Stimulated activated naive CD4-positive, alpha-beta T cell (primary cell): ENCODE measurements at places on chromosomes 7 and 10.
A peak's percentile ranks its signal among the peaks of the same experiment; 100 is the strongest.

GRCh38 chr10:70132098-70133029, at the start of gene AIFM2:
AIFM2 (minus strand) TSS chr10:70132825; CDS start chr10:70124084, 8,741 bp downstream.
- DNase-seq = no peak

GRCh38 chr7:108537229-108537628, 11.3 kb upstream of the PNPLA8 start:
- no peak for DNase-seq

DNA sequence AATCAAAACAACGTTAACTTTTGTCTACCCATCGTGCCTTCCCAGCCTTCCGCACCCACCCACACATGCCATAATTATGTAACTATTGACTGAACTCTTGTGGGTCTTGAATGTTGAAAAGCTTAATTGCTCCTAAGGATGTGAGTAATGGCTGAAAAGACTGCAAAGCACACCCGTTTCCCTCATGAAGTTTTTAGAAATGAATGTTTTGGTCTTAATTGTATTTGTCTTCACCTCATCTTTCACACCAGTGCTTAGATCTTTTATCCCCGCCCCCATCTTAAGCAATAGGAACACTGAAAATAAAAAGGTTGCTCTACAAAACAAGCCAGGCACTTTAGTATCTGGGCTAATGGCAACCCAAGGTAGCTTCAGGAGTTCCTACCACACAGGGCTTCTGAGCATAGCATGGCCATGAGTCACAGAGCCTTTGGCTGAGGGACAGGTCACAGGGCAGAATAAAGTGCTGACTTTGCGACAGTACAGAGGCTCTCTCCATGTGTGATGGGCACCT, 690.5 kb downstream of the PARD3 start:
- no peak for DNase-seq

DNA sequence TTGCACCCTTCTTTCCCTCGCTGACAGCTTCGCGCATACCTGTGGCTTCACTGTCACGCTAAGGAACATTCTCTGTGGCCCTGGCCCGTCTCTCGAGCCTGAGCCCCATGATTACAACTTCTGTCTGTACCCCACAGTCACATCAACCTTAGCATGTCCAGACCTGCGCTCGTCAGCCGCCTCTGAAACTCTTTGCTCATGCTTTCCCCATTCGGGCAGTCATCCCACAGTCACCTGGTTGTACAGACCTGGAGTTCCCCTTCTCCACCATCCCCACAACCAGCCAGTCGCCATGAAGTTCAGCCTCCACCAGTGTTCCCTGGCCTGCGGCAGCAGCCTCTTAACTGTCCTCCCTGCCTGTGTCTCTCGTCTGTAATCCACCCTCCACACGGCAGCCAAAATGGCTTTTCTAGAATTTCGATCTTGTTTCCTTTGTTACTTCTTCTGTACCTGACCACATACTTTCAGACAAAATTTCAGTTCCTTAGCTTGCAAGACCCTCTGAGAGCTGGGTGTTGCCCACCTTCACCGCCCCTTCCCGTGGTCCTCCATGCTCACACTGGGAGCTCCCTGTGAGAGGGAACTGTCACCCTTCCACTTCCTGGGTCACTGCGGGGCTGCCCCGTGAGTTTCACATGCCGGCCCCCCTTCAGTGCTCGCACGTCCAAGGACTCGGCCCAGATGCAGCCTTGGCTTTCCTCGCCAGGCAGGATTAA, 229.2 kb downstream of the CELF2 start:
- DNase-seq = no peak

GRCh38 chr10:108956149-108956548, 967.2 kb downstream of the XPNPEP1 start:
- DNase-seq = no peak

DNA sequence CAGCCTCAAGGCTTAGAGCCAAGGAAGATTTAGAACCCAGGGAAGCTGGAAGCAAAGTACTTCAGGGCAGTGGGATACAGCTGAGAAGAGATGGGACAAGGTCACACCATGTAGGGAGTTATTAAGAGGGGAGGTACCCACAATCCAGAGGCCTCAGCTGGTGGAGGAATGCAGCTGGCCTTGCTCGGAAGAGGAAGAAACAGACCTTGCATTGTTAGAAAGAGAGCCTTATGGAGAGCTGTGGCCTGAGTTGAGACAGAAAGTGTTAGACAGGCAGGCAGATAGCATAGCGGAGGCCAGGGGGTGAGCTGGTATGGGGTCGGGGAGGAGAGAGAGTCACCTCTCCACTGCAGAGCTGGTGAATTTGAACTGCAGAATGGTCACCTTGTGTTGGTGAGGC, 173.1 kb downstream of the JCAD start:
- DNase-seq = no peak

GRCh38 chr10:18664841-18665478, 5.7 kb downstream of the ARL5B start:
- no peak for DNase-seq

- peak; percentile 22 for DNase-seq
Measured at GRCh38 chr10:43304687-43305333, 37.9 kb upstream of the RASGEF1A start.

DNA sequence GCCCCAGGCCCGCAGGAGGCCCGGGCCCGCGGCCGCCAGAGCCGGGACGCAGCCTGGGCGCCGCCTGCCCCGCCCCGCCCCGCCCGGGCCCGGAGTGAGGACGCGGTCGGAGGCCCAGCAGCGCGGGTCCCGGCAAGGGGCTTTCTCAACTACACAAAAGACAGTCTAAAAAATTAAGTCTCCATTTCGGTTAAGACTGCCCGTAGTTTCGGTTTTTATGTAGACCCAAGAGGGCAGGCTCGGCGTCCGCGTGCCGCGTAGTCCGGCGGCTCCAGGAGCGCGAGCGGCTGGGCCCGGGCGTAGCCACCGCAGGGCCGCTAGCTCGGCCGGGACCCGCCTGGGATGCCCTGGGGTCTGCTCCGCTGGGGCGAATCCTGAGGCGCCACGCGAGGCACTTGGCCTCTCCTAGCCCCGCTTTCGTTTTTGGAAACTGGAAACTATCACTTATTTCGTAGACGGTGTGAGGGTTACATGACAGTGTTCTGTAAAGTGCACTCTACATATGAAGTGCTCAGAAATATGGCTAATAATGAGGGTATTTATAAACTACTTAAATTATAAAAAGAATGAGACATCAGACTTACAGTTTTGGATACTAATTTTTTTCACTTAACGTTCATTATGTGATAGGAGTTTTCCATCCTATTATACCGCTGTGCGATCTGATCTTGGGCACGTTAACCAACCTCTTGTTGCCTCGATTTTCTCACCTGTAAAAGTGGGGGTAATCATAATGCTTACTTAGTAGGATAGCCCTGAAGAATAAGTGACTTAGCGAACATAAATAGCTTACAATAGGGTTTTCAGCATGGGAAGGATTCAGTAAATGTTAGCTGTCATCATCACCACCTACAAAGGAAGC, 573 bp downstream of the BLVRA start:
- DNase-seq = peak; percentile 30

GRCh38 chr10:13195016-13195415, 33.7 kb downstream of the MCM10 start:
- DNase-seq = no peak

DNA sequence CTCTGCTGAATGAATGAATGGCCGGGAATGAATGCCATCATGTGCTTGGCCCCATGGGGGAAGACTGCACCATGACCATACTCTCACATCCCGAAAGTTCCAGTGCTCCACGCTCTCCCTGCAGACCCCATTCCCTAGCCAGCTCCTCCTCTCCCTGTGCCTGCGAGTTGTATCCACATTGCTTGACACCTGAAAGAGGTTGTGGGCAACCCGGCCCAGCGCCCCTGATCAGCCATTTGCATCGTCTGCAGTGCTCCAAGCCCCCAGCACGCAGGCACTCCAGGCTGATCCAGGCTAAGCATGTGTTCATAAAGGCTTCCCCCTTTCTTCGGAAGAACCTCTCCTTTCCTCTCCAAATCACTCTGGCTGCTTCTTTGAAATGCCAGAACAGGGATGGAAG, 354.4 kb upstream of the MKI67 start:
- DNase-seq = no peak

DNA sequence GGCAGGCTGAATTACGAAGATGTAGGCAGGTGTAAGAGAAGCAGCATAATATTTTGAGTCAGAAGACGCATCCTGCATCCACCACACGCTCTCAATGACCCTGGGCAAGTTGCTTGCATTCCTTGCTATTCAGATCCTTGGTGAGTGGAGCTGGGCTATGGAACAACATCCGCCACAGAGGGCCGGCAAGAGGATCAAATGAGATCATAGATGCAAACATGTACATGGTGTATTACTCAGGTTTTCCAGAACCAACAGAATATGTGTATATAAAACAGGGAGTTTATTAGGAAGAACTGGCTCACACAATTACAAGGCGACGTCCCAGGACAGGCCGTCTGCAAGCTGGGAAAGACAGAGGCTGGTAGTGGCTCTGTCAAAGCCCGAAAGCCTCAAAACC, 51.5 kb downstream of the ADAM12 start:
- DNase-seq = no peak

DNA sequence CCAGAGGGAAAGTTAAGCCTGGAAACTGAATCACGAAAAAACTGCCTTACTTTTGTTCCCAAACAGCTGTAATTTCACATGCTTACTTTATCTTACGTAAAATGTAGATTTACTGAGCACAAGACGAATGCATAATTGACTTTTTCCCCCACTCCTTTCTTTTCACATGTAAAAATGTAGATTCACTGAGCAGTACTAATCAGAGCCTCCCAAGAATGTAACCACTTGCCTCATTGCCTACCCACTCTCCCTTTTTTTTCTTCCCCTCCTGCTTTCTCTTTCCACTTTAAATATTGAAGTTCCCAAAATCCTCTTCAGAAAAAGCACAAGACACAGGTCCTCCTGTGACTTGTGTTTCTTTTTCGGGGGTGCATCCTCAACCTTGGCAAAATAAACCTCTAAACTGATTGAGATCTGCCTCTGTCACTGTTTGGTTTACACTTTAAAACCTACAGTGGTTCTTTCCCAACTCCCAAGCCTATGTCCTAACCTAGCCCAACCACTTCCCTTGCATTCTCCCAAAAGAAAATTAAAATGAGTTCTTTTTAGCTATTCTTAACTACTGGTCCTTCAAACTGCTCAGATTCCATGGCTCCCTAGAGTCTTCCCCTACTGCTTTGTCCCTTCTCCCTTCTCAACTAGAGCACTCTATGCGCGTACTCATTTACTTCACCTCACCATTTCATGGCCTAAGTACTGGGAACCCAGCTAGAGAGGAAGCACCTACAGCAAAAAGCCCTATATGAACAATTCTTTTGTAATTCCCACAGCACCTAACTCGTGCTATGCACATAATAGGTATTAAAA, 236.6 kb upstream of the MKLN1 start:
- DNase-seq = no peak

DNA sequence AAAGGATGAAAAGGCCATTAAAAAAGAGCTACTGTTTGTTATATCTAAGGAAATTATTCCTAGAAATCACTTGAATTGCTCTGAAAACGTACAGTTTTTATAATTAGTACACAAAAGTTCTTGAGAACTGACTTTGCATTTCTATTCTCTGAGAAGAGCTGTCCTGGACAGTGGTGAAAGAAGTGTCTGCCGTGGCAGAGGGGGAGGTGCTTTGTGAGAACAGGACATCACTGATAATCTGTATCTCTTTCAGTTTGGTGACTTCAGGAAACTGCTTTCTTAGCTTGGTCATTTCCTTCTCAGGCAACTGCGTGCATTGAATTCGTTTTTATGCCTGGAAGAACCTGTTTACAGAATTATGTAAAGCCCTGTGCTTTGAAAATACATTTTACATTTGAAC, 52.1 kb downstream of the POLL start:
- DNase-seq = no peak

- no peak for DNase-seq
Measured at GRCh38 chr10:70048030-70048723, 4.5 kb upstream of the MACROH2A2 start.

GRCh38 chr10:613271-614138, 76.0 kb downstream of the DIP2C start:
- no peak for DNase-seq

GRCh38 chr7:92158660-92159575, 20.0 kb downstream of the LRRD1 start:
- no peak for DNase-seq

DNA sequence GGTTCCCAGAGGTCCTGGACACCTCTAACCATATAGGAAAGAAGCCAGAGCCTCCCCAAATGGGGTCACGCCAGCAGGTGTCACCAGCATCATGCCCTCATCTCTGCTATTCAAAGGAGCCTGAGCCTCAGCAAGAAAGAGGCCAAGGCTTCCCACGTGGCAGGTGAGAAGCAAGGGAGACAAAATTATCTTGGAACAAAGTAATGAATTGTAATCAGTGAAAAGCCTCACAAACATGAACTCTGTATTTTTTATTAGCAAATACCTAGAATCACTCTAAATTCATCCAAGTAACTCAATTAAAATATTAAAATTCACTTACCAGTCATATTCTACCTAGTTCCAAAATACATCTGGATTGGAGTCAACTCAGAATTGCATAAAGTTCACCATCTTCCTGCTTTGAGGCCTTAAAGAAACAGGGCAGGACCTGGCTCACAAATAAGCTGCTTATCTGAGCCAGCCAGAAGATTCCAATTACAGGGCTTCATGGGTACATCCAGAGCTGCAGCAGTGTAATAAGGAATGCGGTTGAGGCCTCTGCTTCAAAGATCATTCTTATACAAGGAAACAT, 68.7 kb downstream of the SGMS1 start:
- DNase-seq = no peak

GRCh38 chr7:154584352-154585252, 418.3 kb downstream of the PAXIP1 start:
- DNase-seq = no peak
